Right renal pelvis (tissue), 4 donors: ENCODE measurements at places on chromosomes 5 and 9. TPM values are rescaled to one million over a fixed set of nuclear protein-coding genes. Genes with fewer than 3 reads are reported as not detected.

Gene PCDHGA8
- 0.33 TPM for polyA plus RNA-seq

- no peak for DNase-seq
These were observed 97.2 kb downstream of the F2RL2 start for GRCh38 chr5:76525956-76526355.

DNA sequence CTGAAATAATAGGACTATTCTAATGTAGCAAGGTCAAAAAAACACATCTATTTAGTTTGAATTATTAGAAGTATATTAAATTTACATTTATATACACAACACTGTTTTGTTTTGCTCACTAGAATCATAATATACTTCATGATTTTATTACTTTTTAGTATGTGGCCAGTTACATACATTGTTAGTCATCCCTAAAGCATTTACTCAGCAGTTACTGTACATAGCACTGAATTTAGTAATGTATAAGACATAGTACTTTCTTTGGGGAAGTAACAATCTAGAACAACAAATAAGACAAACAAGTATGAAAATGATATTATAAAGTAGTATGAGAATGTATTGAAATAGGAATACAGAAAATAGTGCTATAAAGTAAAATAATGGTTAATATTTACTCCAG, 28.2 kb downstream of the ERCC8 start:
- no peak for DNase-seq

DNA sequence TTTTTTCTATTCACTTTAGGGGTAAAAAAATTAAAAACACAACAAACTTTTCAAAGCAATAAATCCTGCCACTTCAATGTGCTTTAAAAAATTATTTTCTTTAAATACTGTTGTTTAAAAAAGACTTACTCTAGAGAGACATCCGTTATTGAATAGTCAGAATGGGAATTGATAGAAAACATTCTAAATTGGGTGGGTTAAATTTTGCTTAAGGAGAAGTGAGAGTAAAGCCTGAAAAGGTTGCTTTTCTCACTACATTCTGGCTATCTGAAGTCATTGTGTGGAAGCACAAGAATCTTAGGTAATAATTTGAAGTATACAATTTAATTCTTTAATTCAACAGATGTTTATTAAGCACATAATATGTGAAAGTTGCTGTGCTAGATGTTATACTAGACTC, 509.3 kb downstream of the NR2F1-AS1 start:
- no peak for DNase-seq

DNA sequence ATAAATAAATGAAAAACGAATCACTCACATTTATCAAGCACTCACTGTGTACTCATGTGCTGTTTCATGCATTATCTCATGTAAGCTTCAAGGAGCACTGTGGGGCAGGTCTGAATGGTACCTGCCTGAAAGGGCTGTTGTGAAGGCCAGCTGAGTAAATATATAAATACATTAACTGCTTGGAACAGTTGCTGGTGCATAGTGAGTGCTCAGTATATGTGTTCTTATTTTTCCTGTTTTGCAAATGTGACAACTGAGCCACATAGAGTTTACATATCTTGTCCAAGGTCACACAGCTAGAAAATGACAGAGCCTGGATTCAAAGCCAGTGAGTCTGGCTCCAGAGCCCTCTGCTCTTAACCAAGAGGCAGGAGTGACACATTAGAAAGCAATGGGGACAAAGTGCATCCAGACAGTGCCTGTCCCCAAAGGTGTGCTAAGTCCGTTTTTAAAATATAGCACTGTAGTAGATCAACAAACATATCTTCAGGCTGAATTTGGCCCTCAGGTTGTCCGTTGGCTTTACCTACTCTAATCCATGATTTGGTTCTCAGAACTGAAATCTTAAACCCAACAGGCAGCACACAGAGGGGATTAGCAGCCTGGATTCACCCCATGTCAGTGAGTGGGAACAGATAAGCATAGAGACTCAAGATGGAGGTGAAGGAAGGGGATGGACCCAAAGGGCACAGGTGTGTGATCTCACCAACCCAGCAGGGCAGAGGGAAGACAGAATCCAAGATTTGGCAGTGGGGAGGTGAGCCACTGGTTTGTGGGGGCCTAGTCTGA, 70.8 kb downstream of the WWC1 start:
- no peak for DNase-seq

- no peak for DNase-seq
These were observed 23.7 kb upstream of the MROH2B start for GRCh38 chr5:41094871-41095270.

GRCh38 chr9:107269681-107270080, 13.4 kb upstream of the RAD23B start:
- DNase-seq: no peak

GRCh38 chr5:55096182-55096581, 6.3 kb upstream of the GZMA start:
- DNase-seq: no peak

DNA sequence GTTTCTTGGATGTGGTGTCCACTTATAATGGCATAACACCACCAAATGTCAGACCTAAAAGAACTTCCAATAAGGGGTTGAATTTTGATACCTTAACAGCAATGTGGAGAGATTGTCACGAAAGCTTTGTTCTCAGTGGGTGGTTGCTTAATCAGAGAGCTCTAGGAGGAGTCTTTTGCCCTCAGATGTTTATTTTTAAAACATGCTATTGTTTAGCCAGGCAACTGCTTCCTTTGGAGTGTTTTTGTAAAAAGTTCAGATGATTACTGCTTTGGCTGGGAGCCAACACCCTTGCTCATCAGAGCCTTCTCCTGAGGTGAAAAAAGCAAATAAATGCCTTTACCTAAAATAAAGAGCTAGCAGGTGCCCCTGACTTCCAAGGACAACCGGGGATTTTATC, 65.0 kb downstream of the SLC1A1 start:
- no peak for DNase-seq

Gene PCDHGA5
- 3.0 TPM for polyA plus RNA-seq

Gene TYRP1
- 2.7 TPM for polyA plus RNA-seq

DNA sequence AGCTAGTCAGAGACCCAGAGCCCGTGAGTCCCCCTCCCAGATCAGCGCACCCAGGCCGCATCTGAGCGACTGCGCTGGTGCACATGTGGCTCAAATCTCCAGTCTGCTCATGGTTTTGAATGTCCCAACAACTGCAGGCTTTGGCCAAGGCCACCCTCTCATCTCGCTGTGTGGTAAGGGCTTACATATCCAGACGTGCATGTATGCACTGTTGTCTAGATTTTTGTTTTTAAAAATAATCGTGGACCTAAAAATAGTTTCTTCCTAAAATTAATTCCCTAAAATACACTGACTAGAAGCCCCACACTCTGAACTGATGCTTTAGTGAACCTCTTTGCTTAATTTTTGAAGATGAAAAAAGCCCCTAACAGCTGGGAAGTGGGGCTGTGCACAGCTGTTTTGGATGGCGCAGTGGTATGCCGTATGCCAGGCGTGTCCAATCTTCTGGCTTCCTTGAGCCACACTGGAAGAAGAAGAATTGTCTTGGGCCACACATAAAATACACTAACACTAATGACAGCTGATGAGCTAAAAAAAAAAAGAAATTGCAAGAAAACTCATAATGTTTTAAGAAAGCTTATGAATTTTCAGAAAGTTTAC, 143.0 kb upstream of the LHFPL2 start:
- DNase-seq: no peak

Gene LCN10
- 1.2 TPM for polyA plus RNA-seq

Gene RPS14
- 1,981 TPM for polyA plus RNA-seq

DNA sequence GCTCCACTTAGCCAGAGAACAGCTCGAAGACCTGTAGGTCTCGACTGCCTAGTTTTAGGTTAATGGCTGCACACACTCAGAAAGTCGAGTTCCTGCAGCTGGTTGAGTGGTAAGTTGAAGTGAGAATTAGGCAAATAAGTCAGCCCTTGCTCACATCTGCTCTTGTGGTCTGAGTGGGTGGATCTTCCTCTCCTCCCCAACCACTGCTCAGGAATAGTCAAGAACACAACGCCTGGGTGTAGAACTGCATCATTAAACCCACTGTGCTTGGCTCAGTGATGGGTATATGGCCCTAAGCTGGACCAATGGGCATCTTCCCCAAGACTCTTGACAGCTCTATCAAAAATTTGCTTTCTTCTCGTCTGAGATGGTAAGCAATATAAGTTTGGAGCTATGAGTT, 20.9 kb upstream of the ADAM19 start:
- no peak for DNase-seq

DNA sequence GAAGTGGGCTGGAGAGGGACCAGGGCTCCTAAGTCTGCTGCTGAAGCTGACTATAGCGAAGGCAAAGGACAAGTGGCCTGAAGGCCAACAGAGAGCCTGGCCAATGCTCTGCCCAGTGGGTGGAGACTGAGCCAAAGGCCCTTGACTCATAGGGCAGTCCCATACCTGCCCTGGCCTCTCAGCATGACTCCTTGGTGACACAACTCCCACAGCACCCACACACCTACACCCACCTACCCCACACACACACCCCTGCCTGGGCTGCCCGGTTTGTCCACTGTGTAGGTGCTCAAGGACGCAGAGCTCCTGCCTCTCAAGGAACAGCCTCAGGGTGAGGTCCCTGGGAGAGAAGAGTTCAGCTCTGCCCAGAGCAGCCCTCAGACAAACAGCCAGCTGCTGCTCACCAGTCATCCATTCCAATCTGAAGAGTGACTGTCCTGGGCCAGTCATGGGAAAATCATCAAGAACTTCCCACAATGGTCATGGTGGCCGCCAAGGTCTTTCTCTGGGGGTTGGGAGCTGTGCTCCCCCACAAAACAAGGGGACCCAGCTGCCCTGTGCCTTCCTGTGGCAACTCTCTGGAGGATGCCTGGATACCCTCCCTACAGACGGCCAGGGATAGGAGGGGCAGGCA, 5.0 kb downstream of the TNIP1 start:
- DNase-seq: no peak

Gene ADAMTS12
- polyA plus RNA-seq: 17.8 TPM

Gene QRFP
- polyA plus RNA-seq: 0.29 TPM

- no peak for DNase-seq
These were observed 186.8 kb downstream of the SNX18 start for GRCh38 chr5:54704333-54704732.

DNA sequence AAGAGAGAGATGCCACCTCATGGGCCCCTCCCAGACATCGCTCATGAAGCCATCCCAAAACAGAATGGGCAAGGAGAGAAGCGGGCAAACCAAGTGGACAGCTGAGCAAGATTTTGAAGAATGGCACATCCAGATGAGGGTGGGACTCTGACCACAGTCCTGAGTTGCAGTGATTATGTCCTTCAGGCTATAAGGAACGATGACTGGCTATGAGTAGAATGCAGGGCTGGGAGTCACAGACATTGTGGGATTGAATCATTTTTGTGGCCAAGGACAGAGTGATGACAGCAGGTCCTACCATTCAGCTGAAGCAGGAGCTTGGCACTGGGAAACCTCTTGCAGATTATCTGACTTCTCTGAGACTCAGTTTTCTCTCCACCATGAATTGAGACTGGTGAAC, 245.7 kb upstream of the SLC30A5 start:
- no peak for DNase-seq

- DNase-seq: no peak
These were observed 272.6 kb upstream of the IRX2 start for GRCh38 chr5:3024126-3024525.

- no peak for DNase-seq
These were observed 164.9 kb downstream of the PBX3 start for GRCh38 chr9:125911861-125912644.
